Stimulated activated CD4-positive, alpha-beta T cell treated with anti-CD3 and anti-CD28 coated beads, Interleukin-4, amount 100 ng/mL, for 24 hours (primary cell): ENCODE measurements at places on chromosomes 16 and 17.
A peak's percentile ranks its signal among the peaks of the same experiment; 100 is the strongest.

DNA sequence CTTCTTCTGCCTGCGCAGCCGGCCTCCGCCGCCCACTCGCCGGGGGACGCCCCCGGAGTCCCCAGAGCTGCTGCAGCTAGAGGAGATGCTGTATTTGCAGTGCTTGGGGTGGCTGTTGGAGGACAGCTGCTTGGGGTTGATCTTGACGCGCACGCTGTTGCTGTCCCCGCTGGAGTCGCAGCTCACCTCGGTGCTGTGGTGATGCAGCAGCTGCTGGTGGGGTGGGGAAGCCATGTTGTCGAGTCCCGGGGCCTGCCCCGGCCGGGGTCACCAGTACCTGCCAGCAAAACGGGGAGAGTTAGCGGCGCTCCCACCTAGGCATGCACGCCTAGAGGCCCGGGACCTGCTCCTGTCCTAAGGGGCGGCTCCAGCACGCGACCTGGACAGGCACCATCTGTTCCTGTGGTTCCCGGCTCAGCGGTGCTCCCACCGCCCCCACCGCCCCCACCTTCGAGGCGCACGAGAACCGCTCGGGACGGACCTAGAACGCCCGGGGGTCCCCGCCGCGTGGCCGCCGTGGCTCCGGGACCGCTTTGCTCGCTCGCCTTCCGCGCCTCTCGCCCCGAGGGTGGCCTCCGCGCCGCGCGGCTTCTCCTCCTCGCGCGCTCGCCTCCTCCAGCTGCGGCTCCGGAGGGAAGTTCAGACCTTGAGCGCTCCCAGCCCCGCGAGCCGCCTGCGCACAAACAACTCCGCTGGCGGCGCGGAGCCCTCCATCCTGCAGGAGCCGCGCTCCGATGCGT lies 863 bp downstream of the ADCY9 start:
- peak; percentile 43 for DNase-seq

DNA sequence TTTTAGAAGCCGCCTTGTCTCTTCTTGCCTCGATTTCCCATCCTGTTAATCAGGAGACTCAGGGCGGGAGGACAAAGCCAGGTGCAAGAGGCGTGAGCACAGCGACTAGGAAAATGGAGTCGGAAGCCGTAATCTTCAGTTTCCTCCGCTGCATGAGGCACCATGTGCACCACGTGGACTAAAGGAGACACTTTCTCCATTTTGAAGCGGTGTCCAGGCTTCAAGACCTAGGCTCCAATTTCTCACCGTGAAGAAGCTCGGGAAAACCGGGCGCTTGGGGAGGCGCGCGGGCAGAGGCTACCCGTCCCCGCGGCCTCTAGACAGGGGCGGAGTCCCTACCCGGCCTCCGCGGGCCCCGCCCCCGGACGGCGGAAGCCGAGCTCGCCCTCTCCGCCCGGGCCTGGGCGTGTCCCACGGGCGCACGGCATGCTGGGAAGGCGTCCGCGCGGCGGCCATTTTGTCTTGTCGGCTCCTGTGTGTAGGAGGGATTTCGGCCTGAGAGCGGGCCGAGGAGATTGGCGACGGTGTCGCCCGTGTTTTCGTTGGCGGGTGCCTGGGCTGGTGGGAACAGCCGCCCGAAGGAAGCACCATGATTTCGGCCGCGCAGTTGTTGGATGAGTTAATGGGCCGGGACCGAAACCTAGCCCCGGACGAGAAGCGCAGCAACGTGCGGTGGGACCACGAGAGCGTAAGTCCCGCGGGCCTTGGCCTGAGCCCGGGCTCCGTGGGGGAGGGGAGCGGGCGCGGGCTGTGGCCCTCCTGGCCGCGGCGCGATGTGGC lies at the start of gene LUC7L3:
Gene LUC7L3 (plus strand): TSS at position 460 of the 780 bp plus-strand sequence. CDS start 130 bp downstream, at position 590.
- DNase-seq = peak; percentile 93

DNA sequence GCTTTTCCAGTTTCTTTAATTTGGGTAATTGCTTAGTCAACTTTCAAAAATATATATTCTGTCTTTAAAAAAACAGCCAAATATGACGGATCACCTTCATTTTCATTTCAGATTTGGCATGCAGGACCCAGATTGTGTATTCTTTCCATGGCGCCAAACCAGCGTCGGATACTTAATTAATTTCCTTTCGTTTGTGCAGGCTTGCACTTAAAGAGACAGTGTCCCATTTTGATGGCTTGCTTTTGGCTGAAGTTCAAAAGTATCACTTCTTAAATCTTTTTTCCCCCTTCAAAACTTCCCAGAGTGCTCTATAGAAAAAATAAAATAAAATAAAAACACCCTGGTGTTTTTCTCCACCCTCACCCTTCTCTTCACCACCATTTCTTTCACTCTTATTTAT lies 394.5 kb upstream of the SOX9 start:
- DNase-seq = no peak

DNA sequence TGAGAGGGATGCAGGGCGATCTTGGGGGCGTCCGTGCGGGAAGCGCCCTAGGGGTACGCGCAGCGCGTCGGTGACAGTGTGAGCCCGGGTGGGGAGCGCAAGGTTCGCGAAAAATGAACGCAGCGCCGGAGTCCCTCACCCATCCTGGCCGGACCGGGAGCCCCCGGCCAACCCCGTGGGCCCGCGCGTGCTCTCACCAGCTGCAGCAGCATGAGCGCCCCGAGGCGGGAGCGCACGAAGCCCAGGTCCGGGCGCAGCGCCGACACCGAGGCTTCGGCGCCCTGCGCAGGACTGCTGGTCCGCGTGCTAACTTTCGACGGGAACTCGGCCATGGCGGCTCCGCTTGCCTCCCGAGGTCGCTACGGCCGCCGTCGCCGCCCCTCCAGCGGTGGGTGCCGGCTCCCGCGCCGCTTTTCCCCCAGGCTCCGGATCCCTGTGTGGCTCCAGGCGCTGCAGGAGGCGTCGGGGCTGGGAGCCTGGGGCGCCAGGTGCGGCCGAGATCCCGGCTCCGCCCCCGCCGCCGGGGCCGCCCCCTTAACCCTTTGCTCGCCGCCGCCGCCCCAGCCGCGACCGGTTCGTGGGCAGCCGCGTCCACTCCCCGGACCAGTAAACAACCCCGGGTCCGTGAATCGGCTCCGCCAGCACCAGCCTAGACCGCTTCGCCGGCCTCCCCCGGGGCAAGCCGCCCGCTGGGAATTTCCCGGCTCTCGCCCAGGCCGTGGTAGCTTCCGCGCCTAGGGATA lies at the start of gene PLLP:
Gene PLLP (minus strand): TSS at position 464 of the 743 bp plus-strand sequence. CDS start 132 bp downstream, at position 332.
- DNase-seq = peak; percentile 37

DNA sequence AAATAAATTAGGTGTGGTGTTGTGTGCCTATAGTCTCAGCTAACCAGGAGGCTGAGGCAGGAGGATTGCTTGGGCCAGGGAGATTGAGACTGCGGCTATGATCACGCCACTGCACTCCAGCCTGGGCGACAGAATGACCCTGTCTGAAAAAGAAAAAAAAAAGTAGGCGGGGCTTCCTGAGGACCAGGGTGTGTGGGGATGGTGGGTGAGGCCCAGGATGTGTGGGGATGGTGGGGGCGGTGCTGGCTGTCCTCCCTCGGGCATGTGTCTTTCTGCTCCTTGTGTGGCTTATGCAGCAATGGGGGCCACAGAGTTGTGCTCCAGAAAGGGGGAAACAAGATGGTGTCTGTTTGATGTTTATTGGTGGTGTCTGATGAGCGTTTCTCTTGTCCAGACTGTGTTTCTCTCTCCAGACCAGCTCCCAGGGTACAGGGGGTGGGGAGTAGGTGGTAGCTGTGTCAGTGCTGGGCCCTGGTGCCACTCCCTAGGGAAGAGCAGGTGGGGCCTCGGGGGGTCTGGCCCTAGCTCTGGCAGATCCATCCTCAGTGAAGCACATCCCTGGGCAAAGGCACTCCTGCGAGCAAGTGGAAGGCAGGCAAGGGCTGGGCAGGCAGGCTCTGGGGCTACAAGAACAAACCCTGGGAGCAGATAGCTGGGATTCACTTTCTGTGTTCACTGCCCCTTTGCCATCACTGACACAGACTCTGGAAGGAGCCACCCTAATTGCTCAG lies 2.3 kb downstream of the LCAT start:
- DNase-seq = no peak

DNA sequence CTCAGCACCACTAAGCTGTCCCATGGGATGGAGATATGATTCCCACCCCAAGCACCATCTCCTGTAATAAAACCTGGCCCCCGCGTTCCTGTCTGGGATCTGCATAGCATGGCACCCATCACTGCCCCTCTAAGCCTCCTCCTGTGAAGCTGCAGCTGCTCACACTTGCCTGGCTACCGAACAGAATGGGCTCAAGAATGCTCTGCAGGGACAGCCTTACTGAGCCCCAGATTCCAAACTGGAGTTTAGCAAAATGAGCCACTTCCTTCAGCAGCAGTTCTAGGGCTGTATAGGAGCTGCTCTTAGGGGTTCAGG lies 256.1 kb downstream of the CPPED1 start:
- DNase-seq = no peak

GRCh38 chr17:78364436-78365281 lies 4.8 kb upstream of the SOCS3 start:
- DNase-seq = no peak

DNA sequence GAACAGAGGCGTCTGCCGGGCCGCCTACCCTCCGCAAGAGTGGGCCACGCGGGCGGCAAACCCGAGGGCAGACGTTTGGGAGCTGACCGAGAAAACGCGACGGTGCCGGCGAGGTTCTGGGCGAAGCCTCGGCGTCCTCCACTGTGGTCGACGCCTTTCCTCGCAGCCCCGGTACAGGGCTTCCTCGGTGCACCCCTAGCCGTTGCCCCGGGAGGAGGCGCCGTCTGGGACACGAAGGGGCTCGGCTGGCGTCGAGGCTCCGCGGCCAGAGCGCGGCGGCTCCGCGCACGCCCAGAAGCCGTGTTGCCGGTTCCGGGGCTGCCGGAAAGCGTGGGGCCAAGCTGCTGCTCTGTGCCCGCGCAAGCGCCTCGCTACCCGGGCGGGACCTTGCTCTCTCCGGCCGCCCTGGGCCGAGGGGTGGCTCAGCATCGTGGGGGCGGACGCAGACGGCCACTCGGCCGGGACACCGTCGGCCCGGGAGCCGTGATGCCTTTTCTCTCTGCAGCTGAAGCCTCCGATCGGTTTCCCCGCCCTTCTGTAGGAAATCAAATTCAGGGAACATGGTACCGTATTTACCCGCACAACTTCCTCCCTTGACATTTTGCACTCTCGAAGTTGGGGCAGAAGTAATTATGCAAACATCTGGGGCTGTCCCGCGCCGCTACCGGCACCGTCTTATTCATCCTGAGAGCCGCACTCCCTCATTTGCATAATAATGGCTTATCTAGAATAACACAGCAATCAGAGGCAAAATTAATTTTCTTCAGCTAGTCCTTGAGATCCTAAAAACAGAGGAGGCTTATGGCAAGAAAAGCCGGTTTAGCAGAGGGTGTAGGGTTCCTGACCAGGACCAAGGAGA lies 7.3 kb upstream of the CBX8 start:
- DNase-seq = peak; percentile 84
